CD4-positive, CD25-positive, alpha-beta regulatory T cell (primary cell): ENCODE measurements at places on chromosomes 6 and 20.
A peak's percentile ranks its signal among the peaks of the same experiment; 100 is the strongest.

DNA sequence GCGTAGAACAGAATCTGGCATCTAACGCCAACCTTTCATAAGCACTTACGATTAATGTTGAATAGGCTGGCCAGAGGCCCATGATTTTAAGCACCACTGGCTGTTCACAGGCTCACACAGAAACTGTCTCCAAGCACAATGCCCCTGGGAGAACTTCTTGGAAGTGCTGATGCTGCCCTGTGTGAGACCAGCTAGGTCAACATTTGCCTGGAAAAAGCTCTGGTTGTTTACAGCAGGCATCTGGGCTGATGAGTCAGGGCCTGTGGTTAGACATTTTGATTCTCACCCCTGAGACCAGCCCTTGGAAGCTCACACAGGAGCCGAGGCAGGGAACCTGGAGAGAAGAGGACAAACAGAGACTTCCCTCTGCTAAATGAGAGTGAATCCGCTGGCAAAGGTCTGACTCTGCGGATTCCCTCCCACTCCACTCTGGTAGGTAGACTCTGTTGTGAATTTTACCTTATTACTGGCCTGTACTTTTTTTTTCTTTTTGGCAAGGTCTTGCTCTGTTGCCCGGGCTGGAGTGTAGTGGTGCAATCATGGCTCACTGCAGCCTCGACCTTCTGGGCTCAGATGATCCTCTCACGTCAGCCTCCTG, 6.8 kb upstream of the SULF2 start:
- DNase-seq: no peak

DNA sequence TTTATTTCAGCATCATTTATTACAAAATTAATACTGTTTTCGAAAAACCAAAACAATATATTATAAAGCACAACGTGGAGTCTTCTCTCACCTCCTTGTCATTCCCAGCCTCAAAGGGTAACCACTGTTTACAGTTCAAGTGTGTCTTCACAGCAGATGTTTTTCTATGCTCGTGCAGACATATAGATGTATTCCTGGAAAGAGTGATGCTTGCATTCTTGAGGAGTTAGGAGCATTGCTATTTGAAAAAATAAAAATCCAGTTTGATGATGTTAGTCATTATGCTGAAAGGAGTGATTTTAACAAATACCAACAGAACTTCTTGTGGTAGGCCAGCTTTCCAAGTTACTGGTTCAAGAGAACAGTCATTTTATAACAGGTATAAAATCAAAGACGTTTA, 234.9 kb downstream of the BCKDHB start:
- DNase-seq: no peak

GRCh38 chr20:3166913-3167342, 6.4 kb downstream of the LZTS3 start:
- no peak for DNase-seq

- DNase-seq: no peak
Observed at GRCh38 chr6:12010635-12011275, 1.4 kb upstream of the HIVEP1 start.

GRCh38 chr6:26059941-26060340, 27.3 kb upstream of the HFE start:
- DNase-seq: no peak

GRCh38 chr20:8656335-8656734, 412.6 kb upstream of the PLCB4 start:
- no peak for DNase-seq

GRCh38 chr6:160110586-160111123, 11.0 kb upstream of the SLC22A1 start:
- DNase-seq: no peak

DNA sequence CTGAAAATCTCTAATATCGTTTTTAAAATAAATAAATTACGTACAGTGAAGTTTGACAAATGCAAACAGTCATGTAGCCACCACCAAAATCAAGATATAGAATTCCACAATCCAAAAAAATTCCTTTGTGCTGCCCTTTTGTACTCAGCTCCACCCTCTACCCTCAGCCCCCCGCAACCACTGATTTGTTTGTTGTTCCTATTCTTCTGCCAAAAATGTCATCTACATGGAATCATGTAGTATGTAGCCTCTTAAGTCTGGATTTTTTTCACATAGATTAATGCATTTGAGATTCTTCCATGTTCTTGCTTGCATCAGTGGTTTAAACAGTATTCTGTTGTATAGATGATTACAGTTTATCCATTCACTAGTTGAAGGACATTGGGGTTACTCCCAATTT, 8.5 kb upstream of the REPS1 start:
- DNase-seq: no peak

- DNase-seq: no peak
Observed at GRCh38 chr20:48949304-48950170, 28.0 kb downstream of the ARFGEF2 start.

- DNase-seq: peak; percentile 66
Observed at GRCh38 chr6:26216359-26216885, 129.2 kb downstream of the HFE start.

- DNase-seq: no peak
Observed at GRCh38 chr6:34390531-34391472, 1.7 kb downstream of the NUDT3 start.

- peak; percentile 33 for DNase-seq
Observed at GRCh38 chr20:4563534-4563933, 158.2 kb upstream of the PRND start.

DNA sequence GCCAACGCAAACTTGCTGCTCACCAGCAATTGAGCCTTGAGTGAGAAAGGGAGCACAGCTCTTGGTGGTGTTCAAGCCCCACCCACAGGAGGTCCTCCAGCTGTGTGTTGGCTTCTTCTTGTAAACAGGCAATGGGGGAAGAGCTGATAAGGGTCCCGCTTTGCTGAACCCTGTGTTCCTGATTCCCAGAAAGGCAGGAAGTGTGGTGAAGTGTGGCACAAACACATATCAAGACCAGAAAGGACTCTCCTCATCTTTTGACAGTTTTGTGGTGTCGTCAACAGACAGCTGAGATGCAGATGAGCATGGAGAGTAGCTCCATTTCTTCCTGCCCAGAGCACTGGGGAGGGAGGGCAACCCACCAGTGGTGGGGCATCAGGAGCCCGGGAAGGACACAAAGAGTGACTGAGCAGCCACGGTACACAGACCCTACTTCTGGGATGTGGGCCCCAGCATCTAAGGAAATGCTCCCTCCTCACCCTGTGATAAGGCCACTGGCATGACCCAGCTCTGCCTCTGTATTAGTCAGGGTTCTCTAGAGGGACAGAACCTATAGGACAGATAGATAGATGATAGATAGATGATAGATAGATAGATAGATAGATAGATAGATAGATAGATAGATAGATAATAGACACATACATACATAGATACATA, 188.9 kb upstream of the TAB2 start:
- peak; percentile 97 for DNase-seq

- DNase-seq: no peak
Observed at GRCh38 chr6:110554966-110555460, 78.6 kb upstream of the SLC22A16 start.

DNA sequence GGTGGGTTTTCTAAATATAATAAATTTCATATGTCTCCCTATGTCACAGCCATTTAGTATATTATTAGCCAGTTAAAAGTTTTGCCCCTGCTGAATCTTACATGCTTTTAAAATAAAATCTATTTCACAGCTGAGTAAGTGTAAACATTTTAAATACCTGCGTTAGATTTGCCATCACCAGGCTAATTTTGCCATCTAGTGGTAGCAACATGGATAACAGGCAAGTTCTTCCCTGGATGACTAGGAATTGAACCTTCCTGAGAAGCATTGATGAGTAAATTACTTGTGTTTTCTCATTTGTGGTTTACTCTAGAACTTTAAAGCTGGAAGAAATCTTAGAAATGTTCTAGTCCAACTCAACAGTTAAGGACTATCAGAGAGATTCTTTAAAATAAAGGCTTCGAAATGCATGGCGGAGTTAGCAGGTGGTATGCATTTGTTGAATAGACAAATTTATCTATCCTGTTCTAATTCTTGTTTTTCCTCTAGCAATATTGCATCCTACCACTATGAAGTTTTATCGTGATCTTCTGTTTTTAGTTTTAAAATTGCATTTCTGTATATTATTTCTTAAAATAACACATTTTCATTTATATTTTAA, 2.6 kb downstream of the PRSS35 start:
- peak; percentile 55 for DNase-seq
